ENCODE measurements at places on chromosomes 3 and 15.
A peak's percentile ranks its signal among the peaks of the same experiment; 100 is the strongest.

DNA sequence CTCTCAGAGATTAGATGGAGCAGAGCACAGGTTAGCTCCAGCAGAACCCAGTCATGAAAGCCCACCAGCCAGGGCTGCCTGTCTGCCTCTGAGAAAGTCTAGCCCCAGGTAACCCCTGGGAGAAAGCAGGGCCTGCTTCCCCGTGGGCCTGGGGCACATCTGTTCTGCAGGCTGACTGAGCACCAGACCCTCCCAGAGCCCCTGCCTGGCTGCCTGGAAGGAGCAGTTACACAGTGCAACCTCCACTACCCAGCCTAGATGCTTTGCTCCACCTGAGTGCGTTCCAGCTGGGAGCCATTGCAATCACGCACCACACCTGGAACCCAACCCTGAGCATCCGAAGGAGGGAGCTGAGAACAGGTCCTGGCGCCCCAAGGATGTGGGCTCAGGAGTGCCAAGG lies 24.7 kb upstream of the OR5K4 start:
- DNase-seq = no peak

GRCh38 chr3:13146643-13147143 lies 73.5 kb upstream of the IQSEC1 start:
- DNase-seq = no peak

DNA sequence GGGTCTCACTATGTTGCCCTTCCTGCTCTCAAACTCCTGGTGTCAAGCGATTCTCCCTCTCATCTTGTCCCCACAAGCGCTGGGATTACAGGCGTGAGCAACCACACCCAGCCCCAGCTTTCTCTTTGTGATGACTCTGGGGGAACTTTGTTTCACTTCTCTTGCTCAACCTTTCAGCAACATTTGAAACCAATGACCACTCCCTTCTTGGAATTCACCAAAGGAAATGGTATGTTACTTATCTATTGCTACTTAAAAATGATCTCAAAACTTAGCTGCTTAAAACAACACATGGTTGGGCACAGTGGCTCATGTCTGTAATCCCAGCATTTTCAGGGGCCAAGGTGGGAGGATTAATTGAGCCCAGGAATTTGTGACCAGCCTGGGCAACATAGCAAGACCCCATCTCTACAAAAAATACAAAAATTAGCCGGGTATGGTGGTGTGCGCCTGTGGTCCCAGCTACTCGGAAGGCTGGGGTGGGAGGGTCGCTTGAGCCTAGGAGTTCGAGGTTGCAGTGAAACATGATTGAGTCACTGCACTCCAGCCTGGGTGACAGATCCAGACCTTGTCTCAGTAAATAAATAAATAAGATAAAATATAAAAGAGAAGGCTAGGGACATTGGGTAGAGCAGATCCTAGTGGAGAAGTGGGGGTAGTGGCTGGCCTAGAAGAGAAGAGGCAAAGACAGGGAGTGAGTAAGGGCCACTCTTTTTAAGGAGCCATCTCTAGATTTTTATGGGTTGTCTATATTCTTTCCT lies 10.3 kb upstream of the COPG1 start:
- DNase-seq = peak; percentile 15

GRCh38 chr3:124540550-124541211 lies 189.6 kb upstream of the UMPS start:
- DNase-seq = no peak

DNA sequence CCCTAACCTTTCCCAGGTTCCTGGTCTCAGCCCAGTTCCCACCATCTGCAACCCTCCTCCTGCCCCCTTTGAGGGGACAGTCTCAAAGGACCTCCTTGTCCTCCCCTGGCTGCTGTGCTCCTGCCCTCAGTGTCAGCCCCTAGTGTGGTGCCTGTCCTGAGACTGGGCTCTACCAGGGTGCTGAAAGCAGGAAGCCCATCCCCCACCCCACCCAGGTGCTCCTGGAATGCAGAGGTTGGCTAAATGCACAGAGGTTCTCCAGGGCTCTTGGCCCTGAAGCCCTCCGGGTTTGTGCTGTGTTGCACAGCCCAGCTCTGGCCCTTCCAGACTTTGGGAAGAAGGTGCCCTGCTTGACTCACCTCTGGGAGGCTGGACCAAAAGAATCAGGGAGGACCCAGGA lies 21.8 kb downstream of the C3orf18 start:
- no peak for DNase-seq

DNA sequence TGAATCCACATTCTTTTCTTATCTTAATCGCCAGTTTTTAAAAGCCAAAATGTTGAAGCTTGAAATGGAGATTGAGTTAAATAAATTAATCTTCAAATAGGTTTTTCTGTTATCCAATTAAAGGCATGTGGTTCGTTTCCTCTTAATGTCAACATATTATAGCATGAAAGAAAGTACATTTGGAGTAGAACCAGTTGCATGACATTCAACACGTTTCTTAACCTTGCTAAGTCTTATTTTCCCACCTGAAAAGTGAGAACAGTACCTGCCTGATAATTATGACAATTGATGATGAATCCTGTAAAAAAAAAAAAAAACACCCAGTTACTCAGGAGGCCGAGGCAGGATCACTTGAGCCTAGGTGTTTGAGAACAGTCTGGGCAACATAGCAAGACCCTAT lies 29.3 kb downstream of the PIAS1 start:
- DNase-seq = no peak

- DNase-seq = no peak
Measured at GRCh38 chr3:36488077-36488789, 107.9 kb downstream of the STAC start.

- DNase-seq = no peak
Measured at GRCh38 chr3:11757441-11757875, 89.2 kb downstream of the TAMM41 start.

DNA sequence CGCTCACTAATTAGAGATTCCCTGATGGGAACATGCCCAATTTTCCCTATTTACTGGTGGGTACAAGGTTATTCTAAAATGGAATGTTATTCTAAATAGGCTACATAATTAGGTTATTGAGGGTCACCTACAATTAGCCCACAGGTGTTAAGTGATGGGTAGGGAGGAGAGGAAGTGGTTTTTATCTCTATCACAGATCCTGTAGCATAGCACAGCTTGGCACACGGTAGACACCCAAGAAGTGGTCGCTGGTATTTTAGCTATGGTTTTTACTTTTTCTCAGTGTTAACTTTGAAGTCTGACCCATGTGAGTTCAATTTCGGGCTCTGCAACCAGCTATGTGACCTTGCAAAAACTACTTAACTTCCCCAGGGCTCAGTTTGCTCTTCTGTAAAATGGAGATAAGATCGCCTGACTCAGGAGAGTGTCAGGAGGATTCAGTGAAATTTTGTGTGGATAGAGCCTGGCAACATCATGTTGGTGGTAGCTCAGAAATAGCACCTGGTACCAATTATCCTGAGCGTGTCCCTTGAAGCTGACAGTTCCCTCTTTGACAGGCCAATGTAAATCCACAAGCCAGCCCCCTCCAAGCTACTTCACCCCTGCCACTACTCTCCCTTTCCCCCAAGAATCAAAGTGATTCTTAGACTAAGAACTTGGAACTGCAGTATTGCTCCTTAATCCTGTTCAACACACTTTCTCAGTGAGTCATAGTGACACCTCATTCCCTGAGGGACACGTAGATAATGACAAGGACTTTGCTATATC lies 8.7 kb upstream of the LMCD1 start:
- no peak for DNase-seq

- no peak for DNase-seq
Measured at GRCh38 chr3:23153436-23153835, 49.7 kb upstream of the UBE2E2 start.

DNA sequence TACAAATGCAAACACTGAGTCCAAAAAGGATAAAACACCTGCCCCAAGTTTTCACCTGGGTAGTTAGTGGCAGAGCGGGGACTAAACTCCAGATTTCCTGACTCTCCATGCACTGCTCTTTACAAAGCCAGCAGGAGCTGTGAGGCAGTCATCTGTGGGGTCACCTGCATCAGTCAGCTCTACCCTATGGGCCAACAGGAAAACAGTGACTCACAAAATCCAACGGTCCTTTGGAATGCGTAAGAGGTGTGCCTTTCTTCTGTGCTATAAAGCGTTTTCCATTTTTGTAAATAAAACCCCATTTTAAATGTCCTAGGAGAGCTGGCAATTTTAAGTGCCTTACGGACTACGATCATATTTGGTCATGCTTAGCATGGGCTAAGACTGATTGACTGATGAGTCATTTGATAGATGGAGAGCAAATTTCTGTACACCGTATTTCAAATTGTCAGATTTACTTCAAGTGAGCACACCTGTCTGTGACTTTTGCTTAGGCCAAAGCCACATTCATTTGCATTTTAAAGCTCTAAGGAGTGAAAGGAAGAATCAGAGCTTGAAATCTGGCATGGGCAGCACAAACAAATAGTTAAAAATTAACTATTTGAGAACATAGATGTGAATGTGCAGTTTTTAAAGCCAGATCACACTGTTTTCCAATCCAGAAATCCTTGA lies 4.4 kb upstream of the COL8A1 start:
- DNase-seq = no peak

- no peak for DNase-seq
Measured at GRCh38 chr3:175149675-175150074, 290.5 kb downstream of the NAALADL2 start.

DNA sequence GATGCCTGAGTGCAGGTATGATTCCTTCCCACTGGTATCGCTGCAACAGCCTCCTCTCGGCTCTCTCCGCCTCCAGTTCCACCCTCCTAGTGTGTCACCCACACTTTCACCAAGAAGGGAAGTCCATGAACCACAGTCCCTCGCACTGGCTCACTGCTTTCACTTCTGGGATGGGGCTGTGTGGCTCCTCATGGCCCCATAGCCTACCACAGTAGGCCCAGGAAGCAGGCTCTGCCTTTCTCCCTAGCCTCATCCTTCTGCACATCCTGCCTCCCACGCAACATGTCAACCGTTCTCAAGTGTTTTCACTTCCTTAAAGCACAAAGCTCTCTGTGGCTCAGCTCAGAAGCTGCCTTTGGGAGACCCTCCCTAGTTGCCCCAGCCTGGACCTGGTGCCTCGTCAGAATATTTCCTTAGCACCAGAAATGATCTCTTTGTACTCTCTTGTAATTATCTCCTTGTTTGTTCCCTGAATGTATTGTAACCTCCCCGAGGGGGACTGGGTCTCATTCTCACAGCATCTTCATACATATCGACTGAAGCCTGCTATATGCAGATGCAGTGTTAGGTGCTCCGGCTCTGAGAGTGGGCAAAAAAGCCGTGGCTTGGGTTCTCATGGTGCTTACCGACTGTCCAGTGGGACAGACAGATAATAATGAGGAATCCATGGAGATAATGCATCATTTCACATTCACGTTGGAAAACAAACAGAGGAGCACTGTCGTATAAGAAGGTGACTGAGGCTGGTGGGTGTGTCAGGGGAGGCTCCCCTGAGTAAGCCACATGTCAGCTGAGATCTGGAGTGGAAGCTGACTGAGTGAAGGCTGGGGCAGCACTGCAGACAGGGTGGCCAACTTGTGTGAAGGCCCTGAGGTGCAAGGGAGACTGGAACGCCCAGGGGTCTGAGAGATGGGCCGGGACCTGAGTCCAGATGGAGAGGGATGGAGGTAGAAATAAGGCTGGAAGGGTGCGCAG lies 107.1 kb downstream of the DGKG start:
- DNase-seq = no peak

DNA sequence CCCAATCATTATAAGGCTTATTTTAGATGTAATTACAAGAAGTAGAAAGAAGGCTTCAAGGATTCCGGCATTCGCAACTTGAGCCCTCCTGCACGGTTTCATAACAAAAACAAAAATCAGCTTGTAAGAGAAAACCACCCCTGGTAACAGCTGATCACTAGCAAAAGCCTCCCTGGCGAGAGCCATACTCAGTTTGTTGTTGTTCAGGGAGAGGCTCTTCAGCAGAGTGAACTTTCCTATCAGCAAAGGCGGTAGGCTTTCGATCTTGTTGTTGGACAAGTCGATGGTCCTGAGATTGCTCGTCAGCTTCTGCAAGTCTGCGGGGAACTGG lies 710 bp downstream of the LRRC57 start:
- no peak for DNase-seq

- no peak for DNase-seq
Measured at GRCh38 chr15:98592136-98592535, 56.2 kb upstream of the IGF1R start.

DNA sequence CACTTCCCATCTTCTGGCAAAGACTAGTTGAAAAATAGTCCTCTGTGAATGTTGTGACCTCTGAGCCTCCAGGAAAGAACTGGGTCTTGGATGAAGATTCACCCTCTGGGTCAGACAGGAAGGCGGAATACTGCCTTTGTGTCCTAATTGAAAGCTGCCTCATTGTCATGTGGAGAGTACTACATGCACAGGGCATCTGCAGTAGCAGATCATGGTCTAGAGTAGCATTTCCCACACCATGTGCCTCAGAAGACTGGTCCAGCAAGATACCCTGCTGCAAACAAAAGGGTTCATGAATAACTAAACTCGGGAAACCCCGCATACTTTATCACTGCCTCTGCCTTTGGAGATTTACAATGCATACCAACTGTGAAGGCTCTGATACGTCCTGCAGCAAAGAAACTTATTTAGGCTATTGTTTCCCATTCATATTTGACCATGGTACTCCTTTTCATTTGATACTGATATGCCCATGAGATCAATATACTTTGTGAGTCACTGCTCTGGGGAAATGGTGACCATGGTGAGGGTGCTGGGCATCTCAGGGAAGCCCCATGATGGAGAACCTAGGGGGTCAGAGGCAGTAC lies 22.7 kb downstream of the IRAK2 start:
- no peak for DNase-seq

DNA sequence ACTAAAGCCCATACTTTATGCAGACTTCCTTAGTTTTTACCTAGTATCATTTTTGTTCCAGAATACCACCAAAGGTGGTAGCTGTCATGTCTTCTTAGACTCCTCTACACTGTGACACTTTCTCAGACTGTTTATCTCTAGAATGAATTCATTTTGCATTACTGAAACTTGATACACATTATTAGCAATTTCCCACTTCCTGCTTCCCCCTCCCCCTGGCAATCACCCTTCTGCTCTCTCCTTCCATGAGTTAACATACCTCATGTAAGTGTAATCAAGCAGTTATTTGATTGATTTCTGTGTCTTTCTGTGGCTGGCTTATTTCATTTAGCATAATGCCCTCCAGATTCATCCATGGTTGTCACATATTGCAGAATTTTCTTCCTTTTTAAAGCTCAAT lies 204.9 kb downstream of the STAG1 start:
- DNase-seq = no peak

DNA sequence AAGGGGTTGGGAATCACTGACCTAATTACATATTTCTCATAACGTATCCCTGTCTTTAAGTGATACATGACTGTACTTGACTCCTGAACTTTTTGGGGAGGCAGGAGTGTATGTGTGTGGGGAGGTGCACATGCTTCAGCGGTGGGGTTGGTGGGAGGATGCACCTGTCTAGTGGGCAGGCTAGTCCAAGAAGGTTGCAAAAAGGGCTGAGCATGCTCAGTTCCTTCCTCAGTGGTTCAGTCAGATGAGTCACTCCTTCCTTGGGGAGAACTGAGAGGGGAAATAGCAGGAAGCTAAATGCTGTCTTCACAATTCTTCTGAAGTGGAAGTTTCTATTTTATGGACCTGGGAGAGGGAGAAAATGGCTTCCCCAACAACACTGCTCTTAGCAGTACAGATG lies 24.6 kb upstream of the AP4E1 start:
- peak; percentile 34 for DNase-seq
